HT1080 (cell line): ENCODE measurements at places on chromosomes 11 and 22. TPM values are rescaled to one million over a fixed set of nuclear protein-coding genes. Genes with fewer than 3 reads are reported as not detected.

Gene C11orf42
- total RNA-seq: not detected in 2 replicates

GRCh38 chr22:47623066-47623762 lies 860.8 kb downstream of the TBC1D22A start:
- no peak for DNase-seq

DNA sequence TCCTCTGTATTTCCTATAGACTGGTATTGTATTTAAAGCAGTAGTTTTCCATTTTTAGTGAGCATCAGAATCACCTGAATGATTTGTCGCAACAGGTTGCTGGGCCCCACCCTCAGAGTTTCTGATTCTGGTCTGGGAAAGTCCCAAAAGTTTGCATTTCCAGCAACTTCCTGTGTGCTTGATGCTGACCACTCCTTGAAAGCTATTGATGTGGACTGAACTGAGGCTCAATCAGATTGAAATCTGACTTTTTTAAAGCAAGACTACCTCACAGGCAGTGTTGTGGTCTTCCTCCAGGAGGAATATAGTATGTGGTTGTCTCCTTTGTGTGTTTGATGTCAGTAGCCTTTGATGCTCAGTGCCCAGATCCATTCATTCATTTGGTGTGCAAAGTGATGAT lies 17.2 kb upstream of the MPZL2 start:
- no peak for DNase-seq

DNA sequence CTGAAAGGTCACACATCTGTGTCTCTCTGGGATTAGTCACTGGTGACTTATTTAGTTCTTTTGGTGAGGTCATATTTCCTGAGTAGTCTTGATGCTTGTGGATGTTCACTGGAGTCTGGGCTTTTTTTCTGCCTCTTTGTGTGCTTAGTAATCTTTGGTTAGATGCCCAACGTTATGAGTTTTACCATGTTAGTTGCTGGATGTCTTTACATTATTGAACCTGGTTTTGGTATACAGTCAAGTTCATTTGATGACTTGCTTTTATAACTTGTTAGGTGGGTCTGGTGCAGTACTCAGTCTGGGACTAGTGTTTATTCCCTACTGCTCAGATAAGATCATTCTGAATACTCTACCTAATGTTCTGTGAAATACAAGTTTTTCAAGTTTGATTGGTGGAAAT lies 26.2 kb upstream of the SLC37A2 start:
- peak; percentile 93 for DNase-seq

DNA sequence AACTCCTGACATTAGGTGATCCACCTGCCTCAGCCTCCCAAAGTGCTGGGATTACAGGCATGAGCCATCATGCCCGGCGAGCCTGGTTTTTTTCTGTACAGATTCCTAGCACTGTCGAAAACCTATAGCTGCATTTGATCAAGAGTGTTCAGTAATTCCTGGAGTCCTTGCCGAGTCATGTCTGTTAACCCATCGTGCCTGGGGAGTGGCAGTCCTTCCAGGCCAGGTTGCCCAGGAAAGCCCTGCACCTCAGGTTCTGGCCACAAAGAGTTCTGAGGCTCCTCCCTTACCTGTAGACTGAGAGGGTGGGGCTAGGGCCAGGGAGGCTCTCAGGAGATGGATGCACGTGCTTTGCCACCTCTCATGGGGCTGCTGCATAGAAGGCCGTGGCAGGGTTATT lies 17.0 kb downstream of the YDJC start:
- no peak for DNase-seq

DNA sequence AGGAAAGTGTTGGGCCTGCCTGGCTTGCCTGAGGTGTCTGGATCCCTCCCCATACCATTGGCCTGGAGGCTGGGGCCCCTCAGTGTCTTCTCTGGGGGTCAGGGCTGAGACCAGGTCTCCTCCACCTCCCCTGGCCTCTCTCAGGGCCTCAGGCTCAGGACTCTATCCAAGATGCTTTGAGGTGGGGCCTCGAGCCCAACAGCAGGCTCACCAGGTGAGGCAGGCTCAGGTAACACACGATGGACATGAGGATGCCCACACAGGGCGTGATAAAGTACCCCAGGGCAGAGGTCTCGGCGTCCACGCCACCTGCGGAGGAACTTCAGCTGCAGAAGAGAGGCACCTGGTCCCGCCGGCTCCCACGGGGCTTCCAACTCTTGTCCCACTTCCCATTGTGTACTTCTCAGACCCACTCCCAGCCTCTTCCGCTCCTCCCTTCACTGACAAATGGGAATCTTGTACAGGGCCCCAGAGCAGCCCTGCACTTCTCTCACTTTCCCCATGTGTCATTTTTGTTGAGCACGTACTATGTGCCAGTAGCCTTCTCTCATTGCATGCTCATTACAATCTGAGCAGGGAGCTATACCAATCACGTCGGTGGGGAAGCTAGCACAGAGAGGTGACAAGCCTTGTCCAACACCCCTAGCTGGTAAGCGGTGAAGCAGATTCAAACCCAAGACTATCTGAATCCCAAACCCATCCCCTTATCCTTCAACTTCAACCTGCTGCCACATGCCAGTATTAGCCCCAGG lies 3.8 kb downstream of the SLC29A2 start:
- no peak for DNase-seq

DNA sequence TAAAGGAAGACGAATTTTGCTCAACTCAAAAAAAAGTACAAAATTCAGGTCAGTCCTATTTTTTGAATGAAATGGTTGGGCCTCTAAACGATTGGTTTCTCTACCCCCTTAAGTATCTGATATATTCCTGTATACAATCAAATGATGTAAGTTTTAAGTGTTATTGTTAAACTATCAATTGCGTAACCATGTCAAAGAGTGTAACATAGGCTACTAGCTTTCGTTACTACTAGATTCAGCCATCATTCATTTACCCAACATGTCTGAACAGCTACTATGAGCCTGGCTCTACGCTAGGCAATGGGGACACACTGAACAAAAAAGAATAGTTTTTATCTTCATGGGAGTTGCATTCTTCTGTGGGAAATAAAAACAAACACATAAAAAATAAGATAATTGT lies 3.3 kb downstream of the RAB6A start:
- no peak for DNase-seq

- DNase-seq: no peak
Observed at GRCh38 chr11:85863855-85864254, 8.7 kb downstream of the CCDC83 start.

- peak; percentile 58 for DNase-seq
Observed at GRCh38 chr22:37309211-37310074, 27.1 kb downstream of the CYTH4 start.

- peak; percentile 86 for DNase-seq
Observed at GRCh38 chr11:97502201-97502600, 1112.4 kb downstream of the JRKL start.
